ENCODE measurements at places on chromosomes 2 and 18.

GRCh38 chr2:73307720-73308119 is 14.4 kb upstream of the EGR4 start:
- DNase-seq = no peak

DNA sequence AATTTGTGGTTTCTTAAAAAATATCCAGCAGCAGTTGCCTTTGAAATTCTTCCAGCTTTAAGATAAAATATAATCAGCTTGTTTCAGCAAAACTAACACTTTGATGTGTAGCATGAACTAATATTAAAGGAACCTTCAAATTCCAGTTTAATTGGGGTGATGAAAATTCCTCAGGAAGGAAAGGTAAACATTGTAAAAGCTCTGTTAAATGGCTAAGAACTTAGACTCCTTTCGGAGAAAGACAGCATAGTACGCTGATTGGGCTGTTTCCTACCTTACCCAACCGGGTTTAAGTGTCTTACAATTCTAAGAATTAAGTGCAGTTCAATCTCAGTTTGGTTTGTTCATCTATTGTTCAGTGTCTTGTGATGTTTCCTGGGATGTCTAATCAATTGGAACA is 108.3 kb downstream of the CDH7 start:
- DNase-seq = no peak

DNA sequence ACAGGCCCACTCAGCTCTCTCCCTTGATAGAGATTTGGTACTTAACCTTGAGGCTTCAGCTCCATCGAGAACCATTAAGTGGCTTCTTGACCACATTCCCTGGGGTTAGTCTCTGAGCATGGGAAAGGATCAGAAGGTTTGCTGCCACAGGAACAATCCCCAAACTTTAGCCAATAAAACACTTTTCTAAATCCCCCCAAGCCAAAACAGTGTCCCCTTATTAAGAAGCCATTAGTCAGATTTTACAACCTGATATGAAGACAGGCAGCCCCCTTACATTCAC is 37.7 kb upstream of the SLC8A1 start:
- no peak for DNase-seq

DNA sequence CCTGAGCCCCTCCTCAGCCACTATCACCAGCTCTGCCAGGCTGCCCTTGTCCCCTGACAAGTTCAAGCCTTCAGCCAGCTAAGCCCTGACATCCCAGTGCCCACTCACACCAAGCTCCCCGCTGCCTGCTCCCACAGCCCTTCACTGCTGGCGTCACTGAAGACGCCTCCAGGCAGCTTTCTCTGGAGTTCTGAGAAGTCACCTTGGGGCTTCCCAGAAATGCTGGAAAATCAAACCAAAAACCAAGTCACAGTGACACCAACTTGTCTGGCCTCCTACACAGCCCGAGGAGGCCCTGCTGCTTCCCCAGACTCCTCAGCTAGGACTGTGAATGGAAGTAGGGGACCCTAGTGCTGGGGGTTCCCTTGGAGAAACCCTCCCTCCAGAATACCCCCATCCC is 2.2 kb upstream of the TNS1 start:
- no peak for DNase-seq

GRCh38 chr18:54946149-54946581 is 13.1 kb downstream of the CCDC68 start:
- no peak for DNase-seq

DNA sequence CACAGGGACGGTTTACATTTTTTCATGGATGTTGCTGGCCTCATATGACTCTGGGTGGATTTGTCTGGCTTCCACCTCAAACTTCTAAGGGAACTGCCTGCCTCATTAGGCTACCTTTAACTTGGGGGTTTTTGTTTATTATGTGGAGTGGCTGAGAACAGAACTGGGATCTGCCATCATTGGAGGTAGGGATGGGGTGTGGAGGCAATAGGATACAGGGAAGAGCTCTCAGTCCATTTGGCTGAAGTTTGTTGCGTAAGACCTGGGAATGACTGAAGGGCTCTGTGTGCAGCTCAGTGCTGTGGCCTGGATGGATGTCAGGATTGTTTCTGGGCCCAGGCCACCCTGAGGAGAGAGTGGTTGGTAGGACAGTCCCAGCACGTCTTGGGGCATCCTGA is 31.2 kb downstream of the ASB1 start:
- DNase-seq = no peak

DNA sequence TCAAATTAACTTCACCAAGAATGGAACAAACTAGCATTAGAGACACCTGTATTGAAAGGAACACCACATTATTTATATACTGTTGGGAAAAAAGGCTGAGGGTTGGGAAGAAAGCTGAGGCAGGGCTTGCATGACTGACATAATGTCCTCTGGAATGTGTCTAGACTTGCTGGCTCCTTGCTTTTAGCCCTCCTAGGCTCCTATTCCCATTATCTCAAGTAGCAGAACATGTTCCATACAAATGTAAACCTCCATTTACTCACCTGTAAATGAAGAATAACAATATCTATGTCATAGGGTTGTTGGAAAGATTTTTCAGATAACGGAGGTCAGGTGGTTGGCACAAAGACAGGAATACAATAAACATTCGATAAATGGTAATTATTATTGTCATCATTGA is 976 bp upstream of the ACADL start:
- no peak for DNase-seq

Measured in AG04449 (cell line).